Substantia nigra (tissue), 51 donors: ENCODE measurements at places on chromosomes 3 and 15.
A peak's percentile ranks its signal among the peaks of the same experiment; 100 is the strongest.

DNA sequence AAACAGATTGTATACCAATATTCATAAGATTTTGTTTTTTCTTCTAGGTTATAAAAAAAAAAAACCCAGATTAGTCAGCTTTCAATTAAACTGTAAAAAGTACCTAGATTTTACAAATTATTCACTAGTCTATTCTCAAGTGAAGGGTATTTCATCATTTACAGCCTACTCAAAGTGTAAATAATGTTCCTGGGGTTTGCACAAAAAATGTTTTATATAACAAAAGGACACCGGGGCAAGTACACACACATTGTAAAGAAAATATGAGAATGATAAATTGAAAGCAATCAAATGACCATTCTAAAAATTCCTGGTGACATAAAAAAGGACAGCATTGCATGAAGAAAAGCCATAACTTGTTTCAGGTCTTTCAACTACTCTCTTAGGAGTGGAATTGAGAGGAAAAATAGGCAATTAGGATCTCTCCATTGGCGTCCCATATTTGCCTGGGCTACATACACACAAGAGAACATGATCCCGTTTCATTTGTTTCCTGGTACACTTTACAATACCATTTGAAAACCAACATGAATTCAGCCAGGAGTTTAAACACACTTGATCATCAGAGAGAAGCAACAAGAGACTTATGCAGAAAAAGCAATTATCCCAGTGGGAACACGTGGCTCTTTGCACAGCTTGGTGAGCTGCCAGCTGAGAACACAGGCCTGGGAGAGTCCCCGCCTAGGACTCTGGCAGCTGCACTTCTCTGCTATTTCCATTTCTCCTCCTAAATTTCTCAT lies 1039.2 kb downstream of the ROBO1 start:
- peak; percentile 2 for DNase-seq

DNA sequence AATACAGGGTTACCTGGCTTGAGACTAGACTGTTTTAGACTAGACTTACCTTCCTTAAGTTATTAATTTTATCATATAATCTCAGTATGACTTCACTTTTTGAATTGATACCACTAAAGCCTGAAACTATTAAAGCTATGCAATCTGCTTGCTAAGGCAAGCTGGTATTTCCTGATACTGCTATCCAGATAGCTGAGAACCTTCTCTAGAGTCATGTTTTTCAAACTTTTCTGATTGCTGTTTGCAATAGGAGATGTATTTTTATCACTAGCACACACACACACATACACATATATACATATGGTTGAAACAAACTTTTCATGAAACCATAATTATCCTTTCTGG lies 9.3 kb upstream of the MAGI1 start:
- DNase-seq: no peak

DNA sequence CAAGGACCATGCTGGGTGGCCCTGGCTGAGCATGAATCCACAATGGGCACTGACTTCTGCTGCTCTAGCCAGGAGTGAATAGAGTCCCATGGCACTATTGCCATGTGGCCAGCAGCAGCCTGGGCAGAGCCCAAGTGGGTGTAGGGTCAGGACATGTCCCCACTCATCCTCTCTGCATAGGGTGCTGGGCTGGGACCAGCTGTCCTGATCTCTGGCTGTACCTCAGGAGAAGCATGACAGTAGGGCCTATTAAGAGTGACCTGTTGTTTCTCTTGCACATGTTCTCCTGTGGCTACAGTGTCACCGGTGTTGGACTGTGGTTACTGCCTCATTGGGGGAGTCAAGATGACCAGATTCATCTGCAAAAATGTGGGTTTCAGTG lies 46.9 kb downstream of the DLEC1 start:
- DNase-seq: no peak

- no peak for DNase-seq
These were observed 32.6 kb downstream of the HMCES start for GRCh38 chr3:129311054-129311902.

DNA sequence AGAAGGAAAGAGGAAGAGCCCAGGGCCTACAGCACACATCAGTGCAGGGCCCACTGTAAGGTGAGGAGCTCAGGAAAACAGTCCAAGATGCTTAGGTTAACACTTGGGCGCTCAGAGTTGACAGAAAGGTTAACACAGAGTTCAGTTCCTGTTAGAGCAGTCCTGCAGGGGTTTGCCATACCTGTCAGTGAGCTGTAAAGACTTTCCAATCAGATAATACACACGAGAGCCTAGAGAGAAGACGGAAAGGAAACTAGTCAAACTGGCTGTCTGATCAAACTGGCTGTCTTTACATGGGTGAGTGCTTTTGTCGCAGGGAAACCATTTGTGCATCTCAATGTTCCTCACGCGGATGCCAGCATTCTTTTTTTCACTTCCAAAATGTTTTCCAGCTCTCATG lies 61.4 kb upstream of the ARHGEF26 start:
- no peak for DNase-seq

GRCh38 chr3:135965129-135965505 lies 411 bp upstream of the PPP2R3A start:
- no peak for DNase-seq

DNA sequence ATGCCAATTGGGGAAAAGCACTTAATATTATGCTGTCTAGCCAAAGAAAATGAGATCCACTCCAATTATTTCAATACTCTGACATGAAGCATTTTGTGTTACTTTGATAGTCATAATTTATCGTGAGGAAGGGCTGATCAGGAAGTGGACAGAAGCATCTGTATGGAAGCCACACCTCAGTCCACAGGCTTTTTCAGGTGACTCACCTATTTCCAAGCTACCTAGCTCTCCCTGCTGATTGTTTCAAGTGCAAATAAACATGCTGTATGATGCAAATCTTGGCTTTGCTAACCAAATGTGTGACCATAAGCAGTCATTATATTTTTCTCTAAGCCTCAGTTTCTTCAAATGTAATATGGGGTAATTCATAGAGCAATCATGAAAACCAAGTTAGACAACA lies 30.8 kb upstream of the CPB1 start:
- no peak for DNase-seq

- DNase-seq: no peak
These were observed 50.1 kb downstream of the LYSMD4 start for GRCh38 chr15:99683000-99683670.

DNA sequence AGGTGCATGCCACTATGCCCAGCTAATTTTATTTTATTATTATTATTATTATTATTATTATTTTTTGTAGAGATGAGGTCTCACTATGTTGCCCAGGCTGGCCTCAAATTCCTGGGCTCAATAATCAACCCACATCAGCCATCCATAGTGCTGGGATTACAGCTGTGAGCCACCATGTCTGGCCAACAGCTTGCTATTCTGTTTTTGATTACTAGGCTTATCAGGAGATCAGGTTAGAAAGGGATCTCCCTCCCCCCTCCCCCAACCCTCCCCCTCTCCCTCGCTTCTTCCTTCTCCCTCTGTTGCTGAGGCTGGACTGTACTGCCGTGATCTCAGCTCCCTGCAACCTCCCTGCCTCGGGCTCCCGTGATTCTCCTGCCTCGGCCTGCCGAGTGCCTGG lies 8.6 kb downstream of the CLN6 start:
- DNase-seq: no peak

DNA sequence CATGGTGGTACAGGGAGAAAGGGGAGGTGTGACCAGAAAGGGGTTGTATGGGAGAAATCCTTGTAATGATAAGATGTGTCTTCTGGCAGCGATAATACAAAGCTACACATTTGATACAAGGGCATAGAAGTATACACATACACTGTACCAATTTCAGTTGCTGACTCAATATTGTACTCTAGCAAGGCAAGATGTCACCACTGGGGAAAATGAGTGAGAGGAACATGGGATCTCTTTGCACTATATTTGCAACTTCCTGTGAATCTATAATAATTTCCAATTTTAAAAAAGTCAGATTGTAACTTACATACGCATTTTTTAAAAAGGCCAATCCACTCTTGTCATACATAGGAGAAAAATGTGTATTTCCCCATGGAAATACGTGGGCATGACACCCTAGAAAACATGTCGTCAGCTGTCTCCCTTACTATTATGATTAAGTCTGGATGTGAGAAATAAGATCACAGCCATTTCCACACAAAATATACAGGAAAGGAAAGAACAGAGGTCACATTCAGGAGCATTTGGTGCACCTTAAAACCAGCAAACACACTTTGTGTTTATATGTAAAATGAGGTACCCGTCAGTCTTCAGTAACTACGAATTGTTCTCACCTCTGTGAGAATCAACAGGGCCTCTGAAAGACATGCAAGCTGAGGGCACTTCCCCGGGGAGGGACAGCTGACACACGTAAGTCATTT lies 22.9 kb downstream of the PRR23E start:
- no peak for DNase-seq

- no peak for DNase-seq
These were observed 510.8 kb downstream of the SHQ1 start for GRCh38 chr3:72337480-72337855.

GRCh38 chr3:194572143-194572789 lies 61.0 kb downstream of the TMEM44 start:
- no peak for DNase-seq

DNA sequence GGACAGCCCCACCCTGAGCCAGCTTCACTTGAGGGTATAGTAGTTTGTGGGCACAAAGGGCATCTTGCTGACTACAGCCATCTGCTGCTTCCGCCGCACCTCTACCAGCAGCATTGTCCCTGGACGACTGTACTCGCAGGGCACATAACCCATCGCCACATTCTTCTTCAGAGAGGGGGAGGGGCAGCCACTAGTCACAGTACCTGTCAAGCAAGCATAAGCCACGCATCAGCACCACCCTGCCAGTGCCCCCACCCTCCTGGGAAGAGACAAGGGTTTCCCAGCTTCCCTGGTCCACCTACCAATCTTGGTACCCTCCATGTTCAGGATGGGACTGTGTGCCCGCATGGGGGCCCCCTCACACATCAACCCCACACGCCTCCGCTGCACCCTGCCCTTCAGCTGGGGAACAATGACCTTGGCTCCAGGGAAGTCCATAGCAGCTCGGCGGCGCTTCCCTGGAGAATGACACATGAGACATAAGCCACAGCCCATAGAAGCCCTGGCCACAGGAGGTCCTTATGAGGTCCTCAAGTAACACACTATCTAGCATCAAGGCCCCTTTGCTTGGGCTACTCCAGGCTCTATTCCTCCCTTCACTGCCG lies 4.7 kb downstream of the AMT start:
- no peak for DNase-seq

GRCh38 chr15:58517682-58518525 lies 86.1 kb downstream of the LIPC start:
- DNase-seq: no peak

DNA sequence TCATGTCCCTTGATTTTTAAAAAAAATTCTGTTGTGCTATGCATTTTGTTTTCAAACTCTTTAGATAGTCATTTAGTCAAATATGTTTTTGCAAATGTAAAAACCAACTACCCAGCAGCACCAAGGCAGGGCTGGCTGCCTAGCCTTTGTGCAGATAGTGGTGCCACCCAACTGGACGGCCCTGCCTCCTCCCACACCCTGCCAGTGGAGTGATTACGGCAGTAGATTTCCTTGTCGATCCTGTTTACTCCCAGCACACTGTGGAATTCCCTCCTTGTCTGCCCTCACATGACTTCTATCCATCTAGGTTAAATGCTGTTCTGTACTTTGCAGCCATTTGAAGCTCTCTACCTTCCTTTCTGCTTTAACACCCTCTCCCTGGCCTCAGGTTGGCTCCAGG lies 79.4 kb upstream of the PLXNA1 start:
- no peak for DNase-seq

- DNase-seq: no peak
These were observed 96.5 kb upstream of the PHLDB2 start for GRCh38 chr3:111762537-111762936.

DNA sequence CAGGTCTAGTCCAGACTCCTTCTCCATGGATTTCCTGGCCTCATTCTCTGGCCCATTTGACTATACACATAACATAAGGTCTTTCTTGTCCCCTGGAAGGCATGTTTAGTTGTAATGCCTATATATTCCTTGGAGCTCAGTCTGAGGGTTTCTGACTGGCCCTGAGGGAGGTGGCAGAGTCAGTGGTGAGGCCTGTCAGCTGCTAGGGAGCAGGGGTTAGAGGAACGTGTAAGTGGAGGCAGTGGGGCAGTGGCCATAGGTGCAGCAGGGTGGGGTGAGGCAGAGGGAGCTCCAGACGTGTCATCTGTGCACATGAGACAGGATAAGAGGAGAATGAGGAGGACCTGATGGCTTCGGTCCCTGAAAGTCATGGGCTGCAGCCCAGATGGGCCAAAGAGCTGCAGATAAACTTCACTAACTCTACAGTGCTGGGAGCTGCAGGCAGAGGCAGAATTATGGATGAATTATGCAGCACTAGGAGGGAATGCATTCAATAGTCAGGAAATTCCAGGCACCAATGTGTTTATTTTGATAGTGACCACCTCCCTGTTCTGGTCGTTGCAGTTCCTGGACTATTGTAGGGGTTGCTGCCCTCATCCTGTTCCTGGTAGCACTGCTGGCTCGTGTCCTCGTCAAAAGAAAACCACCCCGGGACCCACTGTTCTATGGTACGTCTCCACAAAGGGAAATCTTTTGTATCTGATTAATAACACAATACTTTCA lies 4.9 kb downstream of the TM6SF1 start:
- no peak for DNase-seq

DNA sequence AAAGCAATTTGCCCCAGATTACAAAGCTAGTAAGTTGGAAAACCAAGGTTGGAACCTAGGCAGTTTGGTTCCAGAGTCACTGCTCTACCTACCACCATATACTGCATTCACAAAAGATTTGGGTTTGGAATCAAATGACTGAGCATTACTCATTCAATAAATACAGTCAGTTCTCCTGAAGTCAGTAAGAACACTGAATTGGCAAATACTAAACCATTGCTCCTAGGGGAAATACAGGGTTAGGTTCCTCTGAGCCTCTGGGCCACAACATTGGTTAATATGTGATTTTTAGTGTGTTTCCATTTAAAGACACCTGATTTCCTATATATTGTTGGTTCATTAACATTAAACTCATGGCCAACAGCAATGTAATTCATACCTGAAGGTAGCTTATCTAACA lies 2.1 kb upstream of the EIF5A2 start:
- DNase-seq: no peak

DNA sequence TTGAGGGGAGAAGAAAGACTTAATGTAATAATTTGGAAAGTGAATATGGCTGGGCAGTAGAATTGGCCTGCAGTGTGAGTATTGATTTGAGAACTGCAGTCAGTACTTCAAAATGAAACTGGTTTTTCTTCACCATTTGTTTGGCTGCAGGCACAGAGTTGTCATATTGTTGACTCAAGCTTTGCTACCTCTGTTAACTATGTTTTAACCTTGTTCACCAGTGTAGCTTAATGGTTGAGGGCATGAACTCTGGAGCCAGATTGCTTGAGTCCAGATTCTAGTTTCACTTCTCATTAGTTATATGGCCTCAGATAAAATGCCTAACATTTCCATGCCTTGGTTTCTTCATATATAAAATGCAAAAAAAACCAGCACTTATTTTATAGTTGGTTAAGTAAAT lies 64.1 kb downstream of the CFAP44 start:
- no peak for DNase-seq

DNA sequence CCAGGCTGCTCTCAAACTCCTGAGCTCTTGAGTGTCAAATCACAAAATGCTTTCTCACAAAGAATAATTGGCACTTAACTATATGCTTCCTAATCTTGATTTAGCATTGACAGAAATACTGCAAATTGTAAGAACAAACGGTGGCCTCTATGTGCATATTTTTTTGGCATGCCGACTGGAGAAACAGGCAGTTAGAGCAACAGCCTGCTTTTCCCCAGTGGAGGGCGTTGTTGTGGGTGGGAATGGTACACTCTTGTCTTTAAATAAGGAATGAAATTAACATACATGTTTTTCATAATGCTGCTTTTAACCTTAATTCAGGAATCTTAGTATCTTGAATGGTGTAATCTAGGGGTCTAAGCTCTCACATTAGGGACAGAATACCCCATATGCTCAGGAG lies 31.1 kb upstream of the SV2B start:
- DNase-seq: no peak
